ENCODE measurements at places on chromosomes 2 and 18.

DNA sequence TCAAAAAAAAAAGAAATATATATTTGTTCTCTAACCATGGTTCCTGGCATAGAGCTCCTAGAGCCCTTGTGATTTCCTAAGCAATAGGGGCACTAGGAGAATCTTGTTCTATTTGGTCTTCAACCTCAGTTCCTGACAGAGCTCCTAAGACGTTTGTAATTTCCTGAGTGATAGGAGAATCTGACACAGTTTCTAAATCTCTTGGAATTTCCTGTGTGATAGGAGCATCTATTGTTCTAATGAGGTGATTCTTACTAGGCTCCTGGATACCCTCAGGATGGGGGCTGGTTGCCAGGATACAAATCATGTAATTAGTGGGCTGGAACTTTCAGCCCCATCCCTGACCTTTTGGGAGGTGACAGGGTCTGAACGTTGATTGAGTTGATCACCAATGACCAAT, 245.8 kb downstream of the ZEB2 start:
- DNase-seq: no peak

DNA sequence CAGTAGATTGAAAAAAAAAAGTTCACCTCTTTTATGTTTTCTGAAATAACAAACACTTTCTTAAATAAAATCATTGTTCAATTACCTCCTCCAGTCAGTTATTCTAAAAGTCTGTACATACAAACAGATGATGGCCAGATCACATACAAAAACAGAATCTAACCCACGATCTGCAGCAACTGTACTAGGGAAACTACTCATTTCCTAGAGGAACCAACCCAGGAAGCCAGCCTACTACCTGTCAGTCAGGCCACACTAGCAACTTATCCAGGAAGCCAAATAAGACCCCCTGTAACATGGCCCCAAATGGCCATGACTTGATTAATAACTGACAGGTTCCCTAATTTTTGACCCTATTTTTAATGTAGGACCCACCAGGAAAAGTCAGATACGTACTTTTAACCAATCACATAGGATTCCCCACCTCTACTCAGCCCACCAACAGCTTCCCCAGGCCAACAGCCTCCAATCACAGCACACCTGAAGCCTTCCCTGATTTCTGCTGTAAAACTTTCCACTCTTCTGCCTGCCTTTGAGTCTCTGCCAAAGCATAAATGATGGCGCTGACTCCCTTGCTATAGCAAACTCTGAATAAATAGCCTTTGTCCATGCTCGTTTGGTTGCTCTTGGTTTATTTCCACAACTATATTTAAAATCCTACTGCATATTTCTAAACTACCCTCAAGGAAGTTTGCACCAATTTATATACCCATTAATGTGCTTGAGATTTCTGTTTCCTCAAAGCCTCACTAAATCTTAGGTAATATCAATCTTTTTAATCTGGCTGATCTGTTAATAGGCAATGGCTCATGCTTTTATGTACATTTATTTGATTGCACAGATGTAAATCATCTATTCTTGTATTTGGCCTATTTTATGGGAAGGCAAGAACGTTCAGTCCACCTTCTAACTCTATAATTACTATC, 486.4 kb downstream of the FBXO15 start:
- DNase-seq: no peak

DNA sequence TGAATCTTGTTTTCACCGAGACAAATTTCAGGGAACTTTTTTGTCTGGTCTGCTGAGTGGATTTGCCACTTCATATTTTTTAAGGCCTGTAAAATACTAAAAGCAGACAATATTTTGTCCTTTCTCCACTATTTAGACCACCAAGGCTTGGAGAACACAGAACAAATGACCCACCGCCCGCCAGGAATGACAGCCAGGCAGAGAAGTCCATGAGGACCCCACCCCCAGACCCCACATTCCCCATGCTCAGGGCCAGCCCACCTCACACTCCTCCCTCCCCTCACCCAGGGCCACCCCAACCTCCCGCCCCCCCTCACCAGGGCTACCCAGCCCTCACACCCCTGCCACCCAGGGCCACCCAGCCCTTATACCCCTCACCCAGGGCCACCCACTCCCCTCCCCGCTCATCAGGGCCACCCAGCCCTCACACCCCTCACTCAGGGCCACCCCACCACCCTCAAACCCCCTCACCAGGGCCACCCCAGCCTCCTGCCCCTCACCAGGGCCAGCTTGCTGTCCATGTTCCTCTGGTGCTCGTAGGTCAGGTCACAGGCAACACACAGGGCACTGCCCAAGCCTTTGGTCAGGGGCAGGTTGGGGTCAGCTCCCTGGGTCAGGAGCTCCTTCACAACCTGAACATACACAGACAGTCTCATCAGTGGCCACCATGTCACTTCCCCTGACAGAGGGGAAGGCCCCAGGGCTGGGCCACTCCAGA, 50.6 kb downstream of the ANKMY1 start:
- DNase-seq: no peak

GRCh38 chr2:180573951-180574350, 406.5 kb upstream of the UBE2E3 start:
- DNase-seq: no peak

- no peak for DNase-seq
Measured at GRCh38 chr2:88828397-88829137, 137.1 kb downstream of the RPIA start.

- DNase-seq: no peak
Measured at GRCh38 chr2:207920721-207921120, 104.6 kb downstream of the PLEKHM3 start.

DNA sequence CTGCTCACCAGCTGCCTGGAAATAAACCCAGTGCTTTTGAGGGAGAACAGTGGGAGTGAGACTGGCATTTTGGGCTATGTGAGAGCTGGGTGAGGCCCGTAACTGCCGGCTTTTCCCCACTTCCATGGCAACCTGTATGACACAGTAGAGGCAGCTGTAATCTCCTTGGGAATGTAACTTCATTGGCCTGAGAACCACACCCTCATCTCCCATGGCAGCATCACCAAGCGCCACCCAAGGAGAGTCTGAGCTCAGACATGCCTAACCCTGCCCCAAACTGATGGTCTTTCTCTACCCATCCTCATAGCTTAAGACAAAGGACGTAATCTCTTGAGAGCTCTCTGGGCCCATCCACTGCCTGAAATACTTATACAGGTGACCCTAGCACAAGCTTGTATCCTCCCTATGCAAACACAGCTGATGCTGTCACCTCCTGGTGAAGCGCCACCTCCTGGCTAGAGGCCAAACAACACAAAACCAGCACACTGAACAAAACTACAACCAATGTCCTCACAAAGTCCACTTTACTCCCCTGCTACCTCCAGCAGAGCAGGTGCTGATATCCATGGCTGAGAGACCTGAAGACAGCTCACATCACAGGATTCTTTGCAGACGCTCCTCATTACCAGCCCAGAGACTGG, 763.4 kb upstream of the NRXN1 start:
- DNase-seq: peak; percentile 13

DNA sequence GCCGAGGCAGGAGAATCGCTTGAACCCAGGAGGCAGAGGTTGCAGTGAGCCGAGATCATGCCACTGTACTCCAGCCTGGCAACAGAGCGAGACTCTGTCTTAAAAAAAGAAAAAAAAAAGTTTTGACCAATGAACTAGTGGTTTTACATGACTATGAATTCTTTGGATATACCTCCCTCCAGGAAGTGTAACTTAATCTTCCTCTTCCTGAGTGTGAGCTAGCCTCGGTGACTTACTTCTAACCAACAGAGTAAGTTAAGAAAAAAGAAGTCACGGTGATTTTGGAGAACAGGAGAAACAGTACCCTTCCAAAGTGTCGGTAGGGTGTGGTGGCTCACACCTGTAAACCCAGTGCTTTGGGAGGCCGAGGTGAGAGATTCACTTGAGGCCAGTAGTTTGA, 7.1 kb downstream of the TIA1 start:
- no peak for DNase-seq

DNA sequence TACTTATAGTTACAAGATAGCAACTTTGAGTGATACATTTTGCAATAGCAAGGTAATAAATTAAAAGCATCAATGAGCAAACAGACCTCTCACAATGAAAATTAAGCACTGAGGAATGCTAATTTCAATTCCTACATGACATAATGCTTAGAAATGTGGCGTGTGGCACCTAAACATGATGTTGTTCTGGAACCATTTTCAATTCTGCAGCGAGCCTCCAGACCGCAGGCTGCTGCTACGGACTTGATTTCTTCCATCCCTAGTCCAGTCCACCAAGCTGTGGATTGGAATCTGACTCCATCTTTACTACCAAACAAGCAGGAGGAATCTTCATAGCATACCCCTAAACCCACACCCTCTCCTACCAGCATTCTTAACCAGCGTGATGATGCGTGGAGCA, 58.7 kb upstream of the ZNF397 start:
- DNase-seq: no peak

- DNase-seq: no peak
Measured at GRCh38 chr18:45316127-45316526, 299.1 kb upstream of the SLC14A2 start.

DNA sequence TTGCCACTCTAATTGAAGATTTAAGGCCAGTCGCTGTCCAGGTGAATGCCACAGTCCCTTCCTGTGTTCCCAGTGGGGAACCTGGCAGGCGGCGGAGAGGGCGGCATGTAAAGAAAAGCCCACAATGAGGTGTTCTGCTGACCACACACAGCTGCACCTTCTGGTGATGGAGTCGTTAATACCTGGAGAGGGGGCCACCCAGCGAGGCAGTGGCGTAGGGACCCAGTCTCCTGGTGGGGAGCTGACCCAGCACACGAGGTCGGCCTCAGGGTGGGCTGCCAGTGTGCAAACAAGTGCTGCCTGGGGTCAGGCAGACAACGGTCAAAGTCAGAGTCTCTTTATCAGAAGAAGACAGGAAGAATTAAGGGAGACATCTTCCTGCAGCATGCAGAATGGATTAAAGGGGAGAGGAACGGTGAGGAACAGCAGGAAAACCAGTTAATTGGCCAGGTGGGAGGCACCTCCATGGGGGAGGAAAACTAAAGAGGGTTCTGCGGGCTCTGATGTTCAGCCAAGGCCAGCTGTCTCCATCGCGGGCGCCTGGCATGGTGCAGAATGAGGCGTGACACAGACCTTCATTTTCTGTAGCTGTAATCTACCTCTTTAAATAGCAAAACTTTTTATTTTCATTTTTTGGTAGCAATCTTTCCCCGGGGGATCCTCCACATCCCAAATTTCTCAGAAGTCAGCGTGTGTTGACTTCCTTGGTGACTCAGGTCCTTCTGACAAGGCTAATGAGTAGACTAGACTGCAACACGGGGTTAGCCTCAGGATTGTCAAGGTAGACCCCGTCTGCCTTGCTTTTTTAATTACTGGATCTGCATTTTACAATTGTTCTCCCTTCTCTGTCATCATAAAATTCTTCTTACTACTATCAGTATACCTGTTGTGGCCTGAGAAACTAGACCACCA, 78.3 kb downstream of the SMAD7 start:
- peak; percentile 40 for DNase-seq

GRCh38 chr2:239253264-239253663, 147.6 kb downstream of the HDAC4 start:
- DNase-seq: no peak

GRCh38 chr2:210818473-210818872, 262.1 kb downstream of the CPS1 start:
- DNase-seq: no peak

DNA sequence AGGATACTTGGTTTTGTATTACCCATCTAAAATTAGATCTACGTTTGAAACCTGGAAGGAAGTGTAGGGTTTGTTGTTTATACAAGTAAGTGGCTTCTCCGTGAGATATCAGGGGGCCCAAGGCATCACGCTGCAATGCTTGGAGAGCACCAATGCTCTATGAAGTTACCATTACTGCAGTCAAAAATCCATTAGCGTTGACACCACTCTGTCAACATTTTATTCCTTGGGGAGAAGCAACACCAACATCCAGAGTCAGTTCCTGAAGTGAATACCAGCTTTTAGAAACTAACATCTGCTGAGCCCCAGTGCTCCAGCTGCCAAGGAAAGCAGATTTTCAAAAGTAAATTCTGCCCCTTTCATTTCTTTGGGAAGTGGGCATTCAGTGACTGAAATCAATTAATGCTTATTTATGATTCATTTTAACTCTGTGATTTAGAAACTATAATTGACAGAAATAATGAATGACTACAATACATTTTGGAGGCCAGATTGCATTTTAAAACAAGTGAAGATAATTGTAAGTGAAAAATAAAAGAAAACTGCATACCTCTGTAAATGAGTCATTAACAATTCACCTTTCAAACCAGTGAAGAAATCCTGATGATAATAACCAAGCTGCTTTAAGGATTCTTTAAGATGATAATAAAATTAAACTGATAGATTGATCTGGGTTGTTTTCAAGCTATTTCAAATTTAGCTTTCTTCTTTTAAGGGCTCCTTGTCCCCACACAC, 30.5 kb downstream of the LRP1B start:
- DNase-seq: no peak

DNA sequence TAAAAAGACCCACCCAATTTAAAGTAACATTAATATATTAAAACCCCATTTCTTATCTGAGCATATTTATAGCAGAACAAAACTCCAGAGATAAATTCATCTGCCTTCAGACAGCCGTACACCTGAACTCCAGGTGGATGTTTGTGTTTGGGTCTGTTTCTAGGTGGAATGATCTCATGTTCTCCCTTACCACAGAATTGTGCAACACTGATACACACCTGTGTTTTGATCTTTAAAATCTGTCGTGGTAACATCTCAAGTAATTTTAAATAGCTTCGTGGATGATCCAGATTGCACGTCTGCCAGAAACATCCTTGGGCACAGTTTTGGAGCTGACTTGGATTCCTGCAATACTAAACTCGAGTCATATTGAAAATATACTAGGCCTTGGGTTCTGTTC, 207.5 kb upstream of the FOSL2 start:
- DNase-seq: no peak

- peak; percentile 79 for DNase-seq
Measured at GRCh38 chr2:36438449-36438977, 82.9 kb downstream of the CRIM1 start.

DNA sequence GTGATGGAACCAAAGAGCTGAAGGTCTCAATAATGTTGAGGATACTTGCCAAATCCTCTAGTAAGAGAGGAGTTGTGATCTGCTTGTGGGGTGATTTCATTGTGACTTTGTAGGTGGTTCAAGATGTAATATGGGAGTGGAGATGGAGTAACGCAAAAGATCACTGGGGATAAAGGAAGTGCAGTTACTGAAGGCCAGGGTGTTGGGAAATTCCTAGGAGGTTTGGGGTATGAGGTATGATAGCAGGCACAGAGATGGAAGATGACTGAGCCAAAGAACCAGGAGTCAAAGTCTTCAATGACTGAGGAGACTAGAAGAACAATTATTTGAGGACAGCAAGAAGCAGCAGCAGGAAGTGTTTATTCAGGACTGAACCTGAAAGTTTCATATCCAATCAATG, 222.6 kb downstream of the NCKAP5 start:
- DNase-seq: no peak

DNA sequence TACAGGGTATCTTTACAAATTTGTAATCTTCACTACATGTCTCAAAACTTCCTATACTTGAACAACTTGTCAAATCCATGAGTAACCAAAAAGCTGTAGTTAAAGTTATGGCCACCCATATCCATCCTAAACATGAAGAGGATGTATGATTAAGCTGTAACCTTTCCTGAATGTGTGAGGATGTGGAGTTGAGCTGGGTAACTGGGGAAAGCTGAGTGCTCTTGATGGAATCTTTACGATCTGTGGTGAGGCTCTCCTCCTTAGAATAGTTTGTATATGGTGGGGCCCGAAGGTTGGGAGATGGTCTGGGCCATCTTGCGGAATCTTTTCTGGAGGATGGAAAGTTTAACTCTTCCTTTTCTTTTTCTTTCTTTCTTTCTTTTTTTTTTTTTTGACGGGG, 29.4 kb downstream of the DPP4 start:
- no peak for DNase-seq

- no peak for DNase-seq
Measured at GRCh38 chr18:57352271-57352701, at the start of gene ST8SIA3. Gene ST8SIA3, plus strand, starts transcription at chr18:57352557. Its CDS starts 290 bp downstream, at chr18:57352847.

Measured in myocyte (in vitro differentiated cells).